Cerebellum (tissue), 4 donors: ENCODE measurements at places on chromosomes 12 and 14. TPM values are rescaled to one million over a fixed set of nuclear protein-coding genes. Genes with fewer than 3 reads are reported as not detected.

SMIM41 gene
- total RNA-seq: 0.18 TPM

CELA1 gene
- not detected for total RNA-seq

MGAT4C gene
- total RNA-seq: 38.7 TPM

TAS2R8 gene
- total RNA-seq: 1.5 TPM

IKZF4 gene
- 4.9 TPM for total RNA-seq

VASH1 gene
- 35.5 TPM for total RNA-seq

FRMD6 gene
- 23.7 TPM for total RNA-seq

SIRT4 gene
- total RNA-seq: 2.5 TPM

GPR65 gene
- 0.18 TPM for total RNA-seq

ADIPOR2 gene
- 33.8 TPM for total RNA-seq

TAS2R19 gene
- 26.3 TPM for total RNA-seq

POC1B gene
- 30.1 TPM for total RNA-seq
